ENCODE measurements at places on chromosomes 1 and 21.
A peak's percentile ranks its signal among the peaks of the same experiment; 100 is the strongest.

- no peak for DNase-seq
Observed at GRCh38 chr1:112762541-112763500, 47.7 kb upstream of the PPM1J start.

- DNase-seq = no peak
Observed at GRCh38 chr1:226432586-226433340, 24.9 kb upstream of the PARP1 start.

GRCh38 chr1:162197041-162197531, 127.6 kb downstream of the NOS1AP start:
- no peak for DNase-seq

DNA sequence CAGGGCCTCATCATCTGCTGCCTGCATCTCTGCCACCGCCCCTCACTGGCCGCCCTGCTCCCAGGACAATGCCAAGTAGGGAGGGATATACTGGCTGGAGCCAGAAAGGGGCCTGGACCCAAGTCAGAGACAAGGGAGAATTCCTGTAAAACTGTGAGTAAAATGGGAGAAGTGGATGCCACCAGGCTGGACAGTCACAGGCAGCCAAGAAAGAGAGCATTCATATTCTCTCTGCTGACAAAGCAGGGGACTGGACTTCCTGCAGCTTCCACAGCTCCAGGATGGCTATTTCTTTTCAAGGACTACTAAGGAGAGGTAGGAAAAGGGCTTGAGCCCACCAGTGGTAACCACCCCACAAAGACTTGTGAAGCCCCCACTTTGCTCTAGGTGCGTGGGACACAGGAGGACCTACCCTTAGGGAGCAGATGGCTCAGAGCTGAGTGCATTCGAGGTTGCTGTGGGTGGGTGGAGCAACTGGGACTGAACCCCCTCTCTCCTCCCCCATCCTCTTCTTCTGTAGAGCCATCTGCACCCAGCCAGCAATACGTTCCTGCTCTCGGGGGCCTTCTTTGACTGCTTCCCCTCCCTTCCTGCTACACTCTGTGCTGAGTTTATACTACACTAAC, 57.5 kb downstream of the GLIS1 start:
- no peak for DNase-seq

- no peak for DNase-seq
Observed at GRCh38 chr1:82451191-82451590, 650.5 kb downstream of the ADGRL2 start.

DNA sequence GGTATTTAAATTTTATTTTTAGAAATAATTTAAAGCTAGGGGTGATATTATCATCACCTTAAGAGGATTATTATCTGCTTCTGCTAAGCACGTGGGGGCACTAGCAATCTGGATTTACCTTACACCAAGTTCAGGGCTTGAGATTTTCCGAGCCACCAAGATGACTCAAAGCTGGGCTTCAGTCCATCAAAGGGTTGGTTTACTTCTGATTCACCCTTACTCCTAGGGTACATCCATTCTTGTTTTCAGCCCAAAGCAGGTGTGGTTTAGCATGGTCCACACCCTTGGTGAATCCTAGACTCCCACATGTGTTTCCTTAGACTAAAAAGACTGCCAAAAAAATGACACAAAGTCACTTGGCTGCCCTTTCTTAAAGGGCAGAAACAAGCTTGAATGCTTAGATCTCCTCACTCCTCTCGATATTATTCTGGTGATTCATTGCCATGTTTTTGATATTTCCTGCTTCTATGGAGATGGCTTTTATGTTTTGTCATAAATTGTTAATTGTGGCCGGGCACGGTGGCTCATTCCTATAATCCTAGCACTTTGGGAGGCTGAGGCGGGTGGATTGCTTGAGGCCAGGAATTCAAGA, 9.8 kb upstream of the PRSS38 start:
- no peak for DNase-seq

DNA sequence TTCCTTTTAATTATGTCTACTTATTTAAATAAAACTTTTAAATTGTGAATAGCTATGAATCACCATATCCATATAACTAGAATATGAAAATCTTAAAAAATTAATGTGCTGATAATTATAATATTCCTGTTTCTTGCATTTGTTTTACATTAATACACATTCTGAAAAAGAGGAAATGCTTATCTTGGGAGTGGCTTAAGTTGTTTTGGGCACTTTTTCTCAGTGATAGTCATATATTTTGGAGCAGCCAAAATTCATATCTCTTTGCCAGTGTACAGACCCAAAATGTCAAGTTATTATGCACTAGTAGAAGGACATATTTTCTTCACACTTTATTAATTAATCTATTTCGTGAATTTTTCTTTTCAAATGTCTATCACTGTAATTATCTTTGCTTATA, 838.5 kb downstream of the USP25 start:
- DNase-seq = no peak

GRCh38 chr21:16912075-16912474, 600.8 kb upstream of the CXADR start:
- no peak for DNase-seq

- no peak for DNase-seq
Observed at GRCh38 chr1:179761296-179761695, 18.2 kb downstream of the FAM163A start.

GRCh38 chr1:165298203-165298820, 58.2 kb downstream of the LMX1A start:
- DNase-seq = no peak

DNA sequence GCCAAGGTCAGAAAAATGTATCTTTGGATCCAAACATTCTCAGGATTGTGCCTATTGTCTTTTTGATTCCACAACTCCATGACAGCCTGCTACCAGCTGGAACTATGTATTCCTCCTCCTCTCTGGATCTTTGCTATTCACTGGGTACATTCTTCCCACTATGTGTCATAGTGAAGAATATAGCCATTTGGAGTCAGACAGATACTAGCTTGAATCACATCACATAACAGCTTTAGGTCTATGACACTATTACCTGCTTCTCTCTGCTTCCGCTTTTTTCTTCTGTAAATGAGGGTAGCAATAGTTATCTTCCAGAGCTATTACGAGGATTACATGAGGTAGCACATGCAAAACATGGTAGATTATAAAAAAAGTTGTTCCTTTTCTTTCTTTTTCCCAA, 5.4 kb upstream of the EXO1 start:
- DNase-seq = no peak

GRCh38 chr1:27872059-27872801, at the start of gene THEMIS2:
Gene THEMIS2 (plus strand): TSS chr1:27872544. CDS start chr1:27872572, 28 bp downstream.
- DNase-seq = peak; percentile 83

Data from activated CD4-positive, CD25-positive, alpha-beta regulatory T cell (primary cell).